ENCODE measurements at places on chromosomes 16 and 17.

- DNase-seq = no peak
- no peaks in the 10 kb centered on the region for H3K27me3 ChIP-seq
- no peaks in the 10 kb centered on the region for H3K4me1 ChIP-seq
- H3K27ac ChIP-seq = peak overlapping the region; percentile 60
Observed at GRCh38 chr17:725746-726145, 6.7 kb upstream of the TLCD3A start.

DNA sequence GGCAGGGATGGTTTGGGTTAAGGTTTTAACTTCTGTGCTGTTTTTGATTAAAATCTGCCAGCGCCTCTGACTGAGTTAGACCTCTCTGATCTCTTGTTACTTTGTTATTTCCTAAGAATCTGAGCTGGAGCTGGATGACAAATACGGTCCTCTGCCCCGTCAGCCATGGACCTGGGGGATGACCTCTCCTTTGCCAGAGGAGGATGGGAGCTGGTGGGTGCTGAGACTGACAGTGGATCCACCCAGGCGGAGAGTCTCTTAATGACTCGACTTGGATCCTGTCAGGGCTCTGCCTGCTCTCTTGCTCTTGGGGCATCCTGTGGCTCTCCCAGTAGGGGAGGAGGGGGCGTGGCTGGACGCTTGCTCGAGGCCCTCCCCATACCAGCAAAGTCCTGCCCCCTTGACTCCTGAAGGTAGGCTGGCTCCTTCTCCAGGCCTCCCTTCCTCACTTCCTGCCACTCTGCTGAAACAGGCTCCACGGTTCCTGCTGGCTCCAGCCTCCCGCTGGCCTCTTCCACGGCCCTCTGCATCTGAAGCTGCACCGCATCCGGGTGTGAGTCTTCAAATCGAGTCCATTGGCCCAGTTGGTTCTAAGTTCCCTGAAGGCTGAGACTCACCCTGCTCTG is 24.8 kb upstream of the MAP3K14 start:
- H3K4me3 ChIP-seq = no peak overlapping the region
- no peaks in the 10 kb centered on the region for H3K27me3 ChIP-seq
- no peak overlapping the region for H3K27ac ChIP-seq
- no peak for DNase-seq

GRCh38 chr16:2095315-2095853 is 40.3 kb downstream of the PKD1 start:
- H3K4me3 ChIP-seq = no peak overlapping the region
- no peaks in the 10 kb centered on the region for H3K36me3 ChIP-seq
- peaks cover 4% of the 10 kb centered on the region for H3K4me1 ChIP-seq
- H3K27ac ChIP-seq = no peak overlapping the region

GRCh38 chr17:5840811-5841446 is 229.2 kb upstream of the WSCD1 start:
- DNase-seq = no peak
- H3K4me3 ChIP-seq = no peak overlapping the region

- no peak overlapping the region for H3K4me3 ChIP-seq
- no peaks in the 10 kb centered on the region for H3K36me3 ChIP-seq
- H3K4me1 ChIP-seq = no peaks in the 10 kb centered on the region
Observed at GRCh38 chr16:48433116-48433849, 48.1 kb upstream of the SIAH1 start.

DNA sequence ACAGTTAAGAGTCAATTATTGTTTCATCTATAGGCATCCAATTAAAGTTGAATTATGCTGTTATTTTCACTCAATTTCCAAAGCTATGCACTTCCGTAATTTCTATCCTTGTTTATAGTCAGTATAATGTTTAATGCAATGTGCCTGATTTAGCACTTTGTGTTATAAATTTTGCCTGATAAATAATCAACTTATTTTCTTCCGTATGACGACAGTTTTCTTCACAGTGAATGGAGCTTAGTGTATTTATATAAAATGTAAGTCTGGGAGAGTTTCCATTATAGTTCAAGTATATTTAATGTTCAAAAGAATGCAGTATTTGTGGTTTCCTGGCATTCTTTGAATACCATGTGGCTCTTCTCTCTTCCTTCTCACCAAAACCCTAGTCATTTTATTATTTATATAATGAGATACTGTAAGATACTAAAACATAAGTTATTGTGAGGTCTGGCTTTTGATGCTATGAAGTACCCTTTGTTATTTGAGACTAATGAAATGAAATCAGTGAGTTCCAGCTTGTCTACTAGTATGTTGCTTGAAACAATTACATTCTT is 240.6 kb downstream of the PRKCA start:
- no peaks in the 10 kb centered on the region for H3K36me3 ChIP-seq
- peaks cover 14% of the 10 kb centered on the region for H3K4me1 ChIP-seq
- no peaks in the 10 kb centered on the region for H3K27me3 ChIP-seq
- H3K4me3 ChIP-seq = no peak overlapping the region
- DNase-seq = no peak
- H3K27ac ChIP-seq = no peak overlapping the region

DNA sequence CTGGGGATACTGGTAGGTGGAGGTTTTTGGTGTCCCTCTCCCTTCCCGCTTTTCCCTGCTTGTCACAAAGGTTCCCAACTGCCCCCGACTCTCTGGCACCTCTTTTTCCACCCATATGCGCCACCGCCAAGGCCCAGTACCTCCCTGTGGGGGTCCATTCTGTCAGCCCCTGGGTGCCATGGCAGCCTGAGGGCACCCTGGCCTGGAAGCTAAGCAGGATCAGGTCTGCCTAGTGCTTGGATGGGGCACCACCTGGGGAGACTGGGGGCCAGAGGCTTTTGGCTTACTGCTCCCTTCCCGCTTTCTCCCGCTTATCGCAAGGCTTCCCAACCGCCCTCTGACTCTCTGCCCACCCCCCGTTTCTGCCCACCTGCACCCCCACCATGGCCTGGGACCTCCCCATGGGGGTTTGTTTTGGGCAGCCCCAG is 2286.4 kb downstream of the TP53TG3F start:
- no peaks in the 10 kb centered on the region for H3K36me3 ChIP-seq
- H3K27ac ChIP-seq = no peak overlapping the region
- no peaks in the 10 kb centered on the region for H3K4me1 ChIP-seq
- DNase-seq = no peak

GRCh38 chr16:55477736-55478135 is 1.3 kb upstream of the MMP2 start:
- H3K4me1 ChIP-seq = no peaks in the 10 kb centered on the region
- no peak for DNase-seq
- H3K27me3 ChIP-seq = peaks cover 11% of the 10 kb centered on the region
- H3K36me3 ChIP-seq = no peaks in the 10 kb centered on the region
- H3K4me3 ChIP-seq = no peak overlapping the region

GRCh38 chr16:28607116-28607623 is 2.7 kb downstream of the SULT1A1 start:
- H3K4me3 ChIP-seq = no peak overlapping the region
- no peak overlapping the region for H3K27ac ChIP-seq
- no peaks in the 10 kb centered on the region for H3K27me3 ChIP-seq
- peaks cover 10% of the 10 kb centered on the region for H3K4me1 ChIP-seq
- DNase-seq = no peak
- no peaks in the 10 kb centered on the region for H3K36me3 ChIP-seq

DNA sequence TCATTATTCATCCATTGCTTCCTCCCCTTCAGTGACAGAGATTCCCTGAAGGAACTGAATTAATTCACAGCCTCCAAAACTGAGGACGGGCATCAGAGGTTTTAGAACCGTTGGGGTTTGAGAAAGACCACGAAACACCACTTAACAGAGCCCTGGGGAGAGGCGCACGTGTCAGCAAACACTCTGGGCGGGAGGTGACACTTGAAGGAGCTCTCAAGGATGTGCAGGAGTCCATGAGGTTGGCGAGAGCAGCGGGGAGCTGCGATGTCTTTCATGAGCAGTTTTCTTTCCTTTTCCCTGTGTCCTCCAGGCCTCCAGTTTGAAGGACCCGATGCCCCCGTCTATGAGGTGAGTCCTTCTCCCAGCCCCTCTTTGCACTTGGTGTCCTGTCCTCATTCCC is 23.7 kb downstream of the B4GALNT2 start:
- H3K27me3 ChIP-seq = no peaks in the 10 kb centered on the region
- DNase-seq = no peak

- H3K4me1 ChIP-seq = no peaks in the 10 kb centered on the region
- H3K4me3 ChIP-seq = no peak overlapping the region
- DNase-seq = no peak
- no peak overlapping the region for H3K27ac ChIP-seq
Observed at GRCh38 chr16:74874912-74875546, 100.4 kb upstream of the FA2H start.

DNA sequence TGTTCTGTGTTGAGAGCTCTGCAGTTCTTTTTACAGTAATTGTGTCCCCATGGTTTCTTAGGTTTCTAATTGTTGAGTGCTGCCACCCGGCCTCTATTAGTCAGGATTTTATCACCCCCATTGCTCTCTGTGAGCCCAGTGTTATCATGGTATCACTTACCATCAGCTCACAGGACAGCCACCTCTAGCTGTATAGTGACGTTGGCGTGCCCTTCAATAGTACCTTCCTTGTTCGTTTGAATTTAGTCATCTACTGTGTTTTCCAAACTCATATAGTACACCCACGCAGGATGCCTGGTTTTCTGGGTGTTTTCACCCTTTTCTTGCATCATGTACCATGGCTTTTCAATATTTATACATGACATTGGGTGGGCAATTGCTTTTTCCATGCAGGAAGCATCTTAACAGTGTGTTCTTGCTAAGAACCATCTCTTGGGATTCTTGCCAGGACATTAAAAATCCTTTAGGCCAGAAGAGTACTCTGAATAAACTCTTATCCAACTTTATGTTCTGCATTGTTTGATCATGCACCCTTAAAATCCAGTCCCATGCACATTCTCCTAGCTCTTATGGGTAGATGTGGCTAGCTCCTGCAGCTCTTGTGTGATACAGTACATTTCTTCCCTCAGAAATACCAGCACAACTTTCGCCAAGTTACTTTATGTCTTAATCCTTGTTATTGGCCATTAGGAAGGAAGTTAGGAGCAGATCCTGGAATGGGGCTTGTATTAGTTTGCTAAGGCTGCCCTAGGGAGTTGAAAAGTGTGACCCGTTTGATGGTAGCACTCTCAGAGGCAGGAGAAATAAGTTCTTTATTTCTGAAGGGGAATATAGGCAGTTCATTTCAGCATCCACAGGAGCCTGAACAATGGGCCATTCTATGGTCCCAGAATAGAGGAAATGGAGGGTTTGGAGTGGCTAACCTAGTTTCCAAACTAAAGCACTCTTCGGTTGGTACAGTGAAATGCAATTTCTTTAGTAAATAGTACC is 11.3 kb upstream of the ABCA10 start:
- H3K27me3 ChIP-seq = no peaks in the 10 kb centered on the region
- H3K27ac ChIP-seq = no peak overlapping the region
- no peaks in the 10 kb centered on the region for H3K4me1 ChIP-seq

GRCh38 chr17:39793301-39793872 is 55.6 kb downstream of the GRB7 start:
- H3K4me3 ChIP-seq = no peak overlapping the region
- H3K27me3 ChIP-seq = no peaks in the 10 kb centered on the region
- H3K4me1 ChIP-seq = no peaks in the 10 kb centered on the region
- DNase-seq = no peak
- H3K36me3 ChIP-seq = no peaks in the 10 kb centered on the region
- no peak overlapping the region for H3K27ac ChIP-seq

GRCh38 chr17:75341784-75342486 is 52.7 kb upstream of the SLC25A19 start:
- H3K36me3 ChIP-seq = no peaks in the 10 kb centered on the region
- no peaks in the 10 kb centered on the region for H3K4me1 ChIP-seq
- no peak overlapping the region for H3K4me3 ChIP-seq
- no peaks in the 10 kb centered on the region for H3K27me3 ChIP-seq
- DNase-seq = no peak

DNA sequence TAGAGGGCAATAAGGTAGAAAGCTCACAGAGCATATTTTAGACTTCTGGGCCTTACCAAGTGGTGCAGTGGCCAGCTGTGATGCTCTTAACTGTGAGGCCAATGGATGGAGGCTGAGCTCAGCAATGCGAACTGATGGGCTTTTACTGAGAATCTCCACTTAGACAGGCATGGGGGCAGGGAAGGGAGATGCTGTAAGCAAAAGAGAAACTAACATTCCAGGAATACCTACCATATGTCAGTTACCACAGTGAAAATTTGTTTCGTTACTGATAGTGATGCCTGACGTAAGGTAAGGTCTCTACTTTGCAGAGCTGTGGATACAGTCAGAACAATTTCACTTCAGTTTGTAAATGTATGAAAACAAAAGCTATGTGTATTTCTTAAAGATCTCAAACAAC is 250.6 kb upstream of the ZFHX3 start:
- H3K27me3 ChIP-seq = no peaks in the 10 kb centered on the region
- no peaks in the 10 kb centered on the region for H3K4me1 ChIP-seq
- no peak for DNase-seq
- H3K27ac ChIP-seq = no peak overlapping the region
- no peak overlapping the region for H3K4me3 ChIP-seq
- H3K36me3 ChIP-seq = no peaks in the 10 kb centered on the region

DNA sequence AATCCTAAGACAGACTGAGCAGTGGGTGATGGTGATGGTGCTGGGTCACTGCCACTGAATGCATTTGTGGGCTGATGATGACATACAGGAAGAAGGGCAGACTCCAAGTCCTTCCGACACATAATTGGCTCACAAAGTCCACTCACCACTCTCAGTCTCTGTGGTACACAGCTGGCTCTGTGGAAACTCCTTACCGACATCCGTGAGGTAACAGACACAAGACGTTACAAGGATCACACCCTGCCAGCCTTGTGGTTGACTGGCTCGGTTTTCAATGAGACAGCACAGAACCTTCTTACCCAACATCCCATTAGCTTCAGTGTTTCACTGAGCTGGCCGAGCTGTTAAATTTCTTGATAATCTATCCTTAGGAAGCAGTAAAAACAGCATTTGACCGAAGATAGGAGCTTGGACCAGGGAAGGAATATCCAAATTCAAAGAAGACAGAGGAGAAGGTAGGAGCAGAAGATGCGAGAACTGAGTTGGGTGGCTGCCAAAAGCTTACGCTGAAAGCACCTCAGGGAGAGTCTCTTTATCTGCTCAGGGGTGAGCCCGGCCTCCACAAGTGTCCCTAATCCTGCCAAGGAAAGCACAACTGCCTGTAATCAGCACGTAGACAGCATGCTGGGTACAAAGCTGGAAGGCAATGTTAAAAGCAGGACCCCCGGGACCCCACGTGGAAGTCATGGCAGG is 5.5 kb upstream of the MXRA7 start:
- H3K4me1 ChIP-seq = peaks cover 6% of the 10 kb centered on the region
- peak overlapping the region; percentile 38 for H3K27ac ChIP-seq
- no peaks in the 10 kb centered on the region for H3K27me3 ChIP-seq
- peaks cover 34% of the 10 kb centered on the region for H3K36me3 ChIP-seq
- no peak overlapping the region for H3K4me3 ChIP-seq

DNA sequence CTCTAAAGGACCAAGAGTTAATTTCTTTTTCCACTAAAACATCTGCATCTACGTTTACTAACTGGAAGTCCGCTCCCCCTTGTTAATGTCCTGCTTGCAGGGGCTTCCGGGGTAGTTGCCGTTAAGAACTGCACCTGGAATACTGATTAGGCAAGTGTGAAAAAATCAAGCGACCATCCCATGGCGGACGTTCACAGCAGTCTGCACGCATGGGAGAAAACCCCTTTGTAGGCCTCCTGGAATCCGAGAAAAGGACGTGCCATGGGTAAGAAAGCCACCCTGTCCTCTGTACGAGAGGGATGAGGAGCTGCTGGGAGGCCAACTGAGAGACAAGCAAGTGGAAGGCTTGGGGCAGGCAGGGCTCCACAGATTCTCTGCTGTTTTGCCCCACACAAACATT is 14.9 kb downstream of the SNN start:
- H3K4me3 ChIP-seq = no peak overlapping the region
- no peaks in the 10 kb centered on the region for H3K27me3 ChIP-seq
- H3K27ac ChIP-seq = no peak overlapping the region
- peaks cover 16% of the 10 kb centered on the region for H3K4me1 ChIP-seq
- no peak for DNase-seq
